ENCODE measurements at places on chromosomes 5 and 9.

DNA sequence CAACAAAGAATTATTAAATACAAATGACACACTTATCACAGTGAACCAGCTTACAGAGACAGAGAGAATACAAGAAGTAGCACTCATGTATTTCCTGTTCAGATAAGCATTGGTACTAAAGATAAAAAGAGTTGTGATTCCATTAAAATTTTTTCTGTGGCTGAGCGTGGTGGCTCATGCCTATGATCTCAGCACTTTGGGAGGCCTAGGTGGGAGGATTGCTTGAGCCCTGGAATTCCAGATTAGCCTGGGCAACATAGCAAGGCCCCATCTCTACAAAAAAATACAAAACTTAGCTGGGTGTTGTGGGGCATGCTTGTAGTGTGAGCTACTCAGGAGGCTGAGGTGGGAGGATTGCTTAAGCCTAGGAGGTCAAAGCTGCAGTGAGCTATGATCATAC lies 32.9 kb downstream of the FCHO2 start:
- DNase-seq, result no peak

- DNase-seq, result no peak
These were observed 41.4 kb upstream of the FAT2 start for GRCh38 chr5:151632524-151632923.

GRCh38 chr5:64632251-64632650 lies 58.1 kb upstream of the SHISAL2B start:
- DNase-seq, result no peak

DNA sequence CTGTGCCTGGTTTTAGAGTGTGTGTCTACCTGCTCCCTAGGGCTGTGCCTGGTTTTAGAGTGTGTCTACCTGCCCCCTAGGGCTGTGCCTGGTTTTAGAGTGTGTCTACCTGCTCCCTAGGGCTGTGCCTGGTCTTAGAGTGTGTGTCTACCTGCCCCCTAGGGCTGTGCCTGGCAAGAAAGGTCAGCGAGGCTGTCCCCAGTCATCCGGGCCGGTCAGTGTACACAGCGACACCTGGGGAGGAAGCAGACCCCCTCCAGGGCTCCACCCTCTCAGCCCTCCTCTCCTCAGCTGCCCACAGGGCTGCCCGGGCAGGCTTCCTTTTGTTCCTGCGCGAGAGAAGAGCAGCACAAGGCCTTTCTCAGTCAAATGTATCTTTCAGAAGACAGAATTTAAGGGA lies 4.1 kb downstream of the NRARP start:
- DNase-seq, result no peak

DNA sequence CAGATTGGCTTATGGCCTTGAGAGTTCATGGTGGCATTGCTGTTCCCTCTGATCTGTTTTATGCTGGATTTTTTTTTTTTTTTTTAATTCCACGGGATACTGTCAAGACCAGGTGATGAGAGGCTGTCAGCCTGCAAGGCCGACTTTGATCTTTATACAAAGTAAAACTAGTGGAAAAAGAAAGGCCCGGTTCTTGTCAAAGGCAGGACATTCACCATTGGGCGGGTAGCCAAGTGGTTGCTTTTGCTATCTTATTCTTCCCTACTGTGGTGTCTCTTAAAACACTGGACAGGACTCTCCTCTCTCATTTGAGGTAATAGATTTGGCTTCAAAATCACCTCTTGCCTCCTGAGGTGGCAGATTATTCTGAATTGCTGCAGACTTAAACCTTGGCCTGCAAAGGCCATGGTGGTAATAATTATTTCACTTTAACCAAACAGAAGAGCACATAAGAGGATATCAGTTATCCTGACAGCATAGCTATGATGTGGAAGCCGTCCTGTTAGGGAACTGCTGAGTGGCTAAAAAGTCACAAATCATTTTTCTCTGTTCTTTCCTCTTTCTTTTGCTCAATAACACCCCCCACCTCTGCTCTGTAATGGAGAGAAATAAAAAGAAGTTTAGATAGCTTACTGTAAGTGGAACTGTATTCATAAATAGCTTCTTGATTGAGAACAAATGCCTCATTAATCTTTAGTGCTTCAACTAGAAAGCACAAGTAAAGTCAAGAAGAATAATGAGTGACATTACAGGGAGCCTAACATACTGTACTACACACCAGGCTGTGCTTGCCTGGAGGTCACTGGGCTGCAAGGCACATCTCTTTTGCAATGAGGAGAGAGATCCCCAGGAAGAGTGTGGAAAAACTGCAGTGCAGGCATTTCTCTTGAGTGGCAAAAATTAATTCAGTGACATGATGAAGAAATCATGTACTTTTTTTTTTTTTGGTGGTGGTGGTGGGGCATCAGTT lies 275.6 kb downstream of the KDM4C start:
- no peak for DNase-seq

GRCh38 chr9:71761938-71762353 lies 6.4 kb downstream of the CEMIP2 start:
- DNase-seq, result no peak

- no peak for DNase-seq
These were observed 53.5 kb upstream of the PTPN3 start for GRCh38 chr9:109551651-109552050.

DNA sequence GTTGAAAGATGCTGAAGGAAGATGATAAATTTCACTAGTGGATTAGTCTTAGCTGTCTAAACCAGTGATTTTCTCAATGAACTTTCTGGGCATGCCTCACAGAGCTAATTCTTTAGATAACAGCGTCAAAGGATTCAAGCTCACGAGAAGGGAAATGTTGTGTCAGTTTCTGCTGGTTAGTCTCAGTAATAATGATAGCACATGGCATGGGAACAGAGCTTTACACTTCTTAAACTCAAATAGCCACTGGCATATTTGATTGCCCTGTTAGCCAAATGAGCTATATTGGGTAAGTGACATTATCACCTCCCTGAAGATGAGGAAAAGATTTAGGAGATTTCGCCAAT lies 139.3 kb upstream of the NR3C1 start:
- no peak for DNase-seq

DNA sequence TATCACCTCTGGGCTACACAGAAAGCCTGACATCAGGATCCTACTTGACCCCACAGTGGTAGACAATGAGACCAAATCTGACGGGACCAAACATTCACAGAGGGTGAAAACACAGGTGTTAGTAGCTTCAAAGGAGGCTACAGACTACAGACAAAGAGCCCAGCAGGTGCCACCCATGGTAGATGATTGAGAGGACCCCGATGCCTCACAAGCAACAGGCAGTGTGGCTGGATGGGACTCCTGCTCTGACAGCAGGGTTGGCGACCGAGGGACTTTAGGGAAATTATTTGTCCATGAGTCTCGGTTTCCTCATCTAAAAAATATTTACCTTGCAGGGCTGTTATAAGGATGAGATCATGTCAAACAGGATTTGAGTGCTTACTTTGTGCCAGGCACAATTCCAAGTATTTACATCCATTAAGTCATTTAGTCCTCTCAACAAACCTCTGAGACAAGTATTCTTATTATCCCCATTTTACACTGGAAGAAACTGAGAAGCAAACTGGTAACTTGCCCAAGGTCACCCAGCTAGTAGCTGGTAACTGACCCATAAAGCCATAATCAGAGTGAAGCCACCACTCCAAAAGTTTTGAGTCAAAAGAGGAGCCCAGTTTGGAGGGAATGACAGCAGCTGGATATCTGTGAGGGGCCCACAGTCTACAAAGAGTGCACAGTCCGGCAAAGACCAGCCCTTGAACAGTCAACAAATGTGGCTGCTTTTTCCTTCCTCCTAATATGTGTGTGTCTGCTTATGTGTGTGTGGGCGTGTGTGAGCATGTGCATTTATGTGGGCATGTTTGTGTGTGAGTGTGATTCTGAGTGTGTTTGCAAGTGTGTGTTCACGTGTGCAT lies 502.0 kb downstream of the BNC2 start:
- no peak for DNase-seq

GRCh38 chr9:78383130-78383529 lies 86.2 kb downstream of the PSAT1 start:
- no peak for DNase-seq

DNA sequence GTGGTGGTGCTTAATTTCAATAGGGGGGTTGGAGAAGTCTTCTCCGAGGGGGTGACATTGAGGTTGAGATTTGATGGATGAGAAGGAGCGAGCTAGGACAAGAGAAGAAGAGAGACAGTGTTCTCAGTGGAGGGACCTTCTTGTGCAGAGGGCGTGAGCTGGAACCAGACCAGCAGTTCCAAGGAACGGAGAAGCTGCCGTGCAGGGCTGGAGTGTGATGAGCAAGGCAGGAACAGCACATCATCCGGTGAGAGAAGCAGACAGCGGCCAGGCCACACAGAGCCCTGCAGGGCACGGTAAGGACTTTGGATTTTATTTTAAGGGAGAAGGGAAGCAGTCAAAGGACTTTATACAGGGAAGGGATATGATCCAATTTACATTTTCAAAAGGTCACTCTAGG lies 206.9 kb downstream of the MELK start:
- DNase-seq, result no peak

DNA sequence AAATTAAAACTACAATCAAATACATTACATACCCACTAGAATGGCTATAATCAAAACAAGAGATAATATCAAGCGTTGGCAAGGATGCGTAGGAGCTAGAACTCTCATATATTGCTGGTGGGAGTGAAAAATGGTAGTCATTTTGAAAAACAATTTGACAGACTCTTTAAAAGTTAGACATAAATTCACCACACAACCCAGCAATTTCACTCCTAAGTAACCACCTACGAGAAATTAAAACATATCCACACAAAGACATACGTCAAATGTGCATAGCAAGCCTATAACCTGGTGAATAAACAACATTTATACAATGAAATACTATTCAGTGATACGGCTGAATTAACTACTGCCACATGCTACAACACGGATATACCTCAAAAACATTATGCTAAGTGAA lies 44.7 kb downstream of the GKAP1 start:
- no peak for DNase-seq

DNA sequence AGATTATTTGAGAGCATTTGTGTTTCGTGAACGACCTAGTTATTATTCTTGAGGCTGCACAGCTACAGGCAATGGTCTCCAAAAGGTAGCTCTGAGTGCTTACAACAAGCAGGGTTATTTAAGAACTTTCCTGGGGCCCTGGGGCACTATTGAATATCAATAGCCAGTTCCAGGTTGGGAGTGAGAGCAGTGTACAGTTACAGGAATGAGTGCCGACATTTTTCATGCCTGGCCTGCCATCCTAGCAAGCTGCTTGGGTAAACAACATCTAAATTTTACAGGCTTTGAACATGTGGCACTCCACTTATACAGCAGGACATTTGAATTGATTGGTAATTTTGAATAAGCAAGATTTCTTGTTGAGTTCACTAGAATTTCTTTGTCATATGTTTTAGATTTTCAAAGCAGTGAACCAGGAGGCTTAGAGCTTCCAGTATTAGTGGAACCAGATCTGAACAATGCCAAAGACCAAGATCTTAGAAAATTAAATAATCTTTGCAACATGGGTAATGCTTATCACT lies 171.9 kb upstream of the GDNF start:
- DNase-seq, result no peak

DNA sequence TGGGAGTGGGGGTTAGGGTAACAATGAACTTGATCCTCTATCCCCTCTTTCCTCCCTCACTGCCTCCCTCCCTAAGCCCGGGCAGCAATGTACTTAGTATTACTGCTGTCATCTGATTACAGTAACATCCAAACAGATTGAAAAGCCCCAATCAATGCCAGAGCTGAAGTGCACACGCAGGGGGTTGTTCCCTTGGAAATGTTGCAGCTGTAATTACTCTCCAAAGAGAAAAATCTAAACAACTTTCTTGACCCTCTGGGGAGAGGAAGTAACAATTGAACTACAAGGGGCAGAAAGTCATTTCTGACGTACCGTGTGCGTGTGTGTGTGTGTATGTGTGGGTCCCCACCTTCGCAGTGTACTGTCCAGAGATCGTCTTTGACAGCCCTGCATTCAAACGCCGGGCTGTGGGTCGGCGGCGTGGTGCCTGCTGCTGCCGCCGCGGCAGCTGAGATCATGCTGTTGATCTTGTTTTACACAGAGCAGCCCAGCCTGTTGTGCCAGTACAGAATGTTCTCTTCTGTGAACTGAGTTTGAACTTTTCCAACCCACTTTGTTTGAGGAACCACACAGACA lies 66.0 kb upstream of the KLF9 start:
- DNase-seq, result no peak

- DNase-seq, result peak; percentile 86
These were observed 22.2 kb upstream of the JADE2 start for GRCh38 chr5:134503088-134503936.

DNA sequence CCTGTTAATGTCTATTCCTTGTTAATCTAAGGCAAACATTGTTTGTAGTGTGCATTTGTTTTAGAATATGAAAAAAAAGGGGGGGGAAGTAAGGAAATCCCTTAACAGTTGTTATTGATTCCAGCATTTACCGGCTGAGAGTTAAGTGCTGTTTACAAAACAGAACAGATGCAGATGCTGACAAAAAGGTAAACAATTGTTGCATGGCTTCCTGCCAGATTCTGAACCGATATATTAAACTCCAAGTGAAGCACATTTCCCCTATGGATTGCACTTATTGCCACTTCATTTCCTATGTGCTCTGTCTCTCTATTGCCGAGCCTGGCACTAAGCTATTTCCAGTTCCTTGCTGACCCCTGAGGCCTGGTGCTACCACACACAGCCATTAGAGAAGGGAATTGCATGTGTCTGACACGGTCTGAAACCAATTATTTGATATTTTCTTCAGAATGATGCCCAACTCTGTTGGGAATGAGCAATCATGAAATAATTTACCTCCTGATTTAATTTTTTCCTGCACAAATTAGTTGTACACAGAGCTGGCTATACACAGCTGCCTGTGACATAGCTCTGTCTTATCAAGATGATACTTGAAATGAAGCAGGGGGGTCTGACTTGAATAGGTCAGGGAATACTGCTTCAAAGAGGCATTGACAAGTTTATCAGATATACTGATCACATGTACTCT lies 109.8 kb downstream of the KIAA0825 start:
- no peak for DNase-seq

GRCh38 chr9:2260417-2261306 lies 245.5 kb downstream of the SMARCA2 start:
- no peak for DNase-seq

DNA sequence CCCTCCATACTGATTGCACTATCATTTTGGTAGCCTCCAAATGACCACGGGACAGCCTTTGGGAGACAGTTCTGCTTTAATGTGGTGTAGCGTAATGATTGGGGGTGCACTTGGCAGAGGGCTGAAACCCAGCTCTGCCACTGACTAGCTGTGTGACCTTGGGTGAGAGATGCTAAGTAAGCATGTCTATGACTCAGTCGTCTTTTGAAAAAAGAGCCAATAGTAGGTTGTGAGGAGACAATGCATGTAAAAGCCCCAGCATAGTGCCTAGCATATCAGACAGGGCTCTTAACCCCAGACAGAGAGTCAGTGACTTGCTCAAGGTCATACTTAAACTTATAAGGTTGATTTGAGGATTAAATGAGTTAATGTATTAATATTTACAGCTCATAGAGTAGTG lies 18.0 kb upstream of the CXCL14 start:
- DNase-seq, result no peak

All from GF-D8 (cell line).